ENCODE measurements at places on chromosomes 11 and 22.

DNA sequence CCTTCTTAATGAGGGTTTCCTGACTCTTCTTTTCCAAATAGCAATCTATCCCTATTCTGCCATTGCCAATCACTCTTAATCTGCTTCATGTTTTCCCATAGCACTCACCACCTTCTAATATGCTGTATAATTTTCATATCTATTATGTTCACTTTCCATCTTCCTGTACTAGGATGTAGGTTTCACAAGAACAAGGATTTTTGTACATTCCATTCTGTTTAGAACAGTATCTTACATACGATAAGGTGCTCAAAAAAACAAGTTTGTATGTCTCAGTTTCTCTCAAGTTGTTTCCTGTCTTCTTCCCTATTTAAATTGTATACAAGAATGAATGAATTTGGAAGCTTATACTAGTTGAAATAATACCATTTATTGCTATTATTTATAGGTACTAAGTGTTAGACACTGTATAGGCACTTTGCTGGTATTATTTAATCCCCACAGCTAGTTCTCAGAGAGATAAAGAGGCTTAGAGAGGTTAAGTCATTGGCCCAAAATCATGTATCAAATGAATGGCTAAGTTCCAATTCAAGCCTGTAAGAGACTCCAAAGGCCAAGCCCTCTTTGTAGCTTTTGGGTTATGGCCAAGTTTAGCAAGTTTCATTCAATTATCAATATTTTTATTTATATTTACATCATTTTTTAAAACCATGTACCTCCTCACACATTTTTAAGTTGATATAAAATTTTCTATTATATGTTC lies 134.7 kb downstream of the PAX6 start:
- no peak for DNase-seq

- no peak for DNase-seq
Observed at GRCh38 chr11:114398303-114398920, 1.9 kb downstream of the C11orf71 start.

DNA sequence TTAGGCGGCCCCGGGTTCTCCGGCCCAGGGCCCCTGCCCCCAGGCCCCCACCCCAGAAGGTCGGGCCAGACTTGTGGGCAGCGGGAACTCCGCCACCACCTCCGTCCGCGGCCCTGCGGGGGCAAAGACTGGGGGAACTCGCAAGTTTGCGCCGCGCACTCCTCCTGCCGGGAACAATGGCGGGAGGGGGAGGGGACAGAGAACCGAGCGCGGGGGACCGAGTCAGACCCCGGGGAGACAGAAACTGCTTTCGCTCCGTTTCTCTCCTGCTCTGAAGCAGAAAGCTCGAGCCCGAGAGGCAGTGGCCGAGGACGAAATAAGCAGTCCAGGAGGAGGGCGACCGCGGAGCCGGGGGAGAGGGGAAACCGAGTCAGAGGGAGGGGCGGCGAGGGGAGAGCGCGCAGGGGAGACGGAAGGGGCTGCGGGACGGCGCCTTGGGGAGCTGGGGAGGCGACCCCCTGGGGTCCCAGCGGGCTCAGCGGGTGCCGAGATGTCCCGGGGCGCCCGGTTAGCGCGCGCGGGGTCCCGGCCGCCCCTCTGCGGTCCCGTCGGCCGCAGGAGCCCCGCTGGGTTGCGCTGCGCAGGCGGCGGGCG lies 555 bp downstream of the TP53I11 start:
- peak; percentile 22 for DNase-seq

- no peak for DNase-seq
Observed at GRCh38 chr11:46050662-46051061, 70.6 kb downstream of the PHF21A start.

- DNase-seq, result peak; percentile 5
Observed at GRCh38 chr11:14973621-14974514, 1.7 kb upstream of the CALCA start.

- no peak for DNase-seq
Observed at GRCh38 chr11:17391493-17392355, 3.3 kb upstream of the KCNJ11 start.

GRCh38 chr11:102749101-102749722 lies 24.5 kb upstream of the MMP8 start:
- no peak for DNase-seq

DNA sequence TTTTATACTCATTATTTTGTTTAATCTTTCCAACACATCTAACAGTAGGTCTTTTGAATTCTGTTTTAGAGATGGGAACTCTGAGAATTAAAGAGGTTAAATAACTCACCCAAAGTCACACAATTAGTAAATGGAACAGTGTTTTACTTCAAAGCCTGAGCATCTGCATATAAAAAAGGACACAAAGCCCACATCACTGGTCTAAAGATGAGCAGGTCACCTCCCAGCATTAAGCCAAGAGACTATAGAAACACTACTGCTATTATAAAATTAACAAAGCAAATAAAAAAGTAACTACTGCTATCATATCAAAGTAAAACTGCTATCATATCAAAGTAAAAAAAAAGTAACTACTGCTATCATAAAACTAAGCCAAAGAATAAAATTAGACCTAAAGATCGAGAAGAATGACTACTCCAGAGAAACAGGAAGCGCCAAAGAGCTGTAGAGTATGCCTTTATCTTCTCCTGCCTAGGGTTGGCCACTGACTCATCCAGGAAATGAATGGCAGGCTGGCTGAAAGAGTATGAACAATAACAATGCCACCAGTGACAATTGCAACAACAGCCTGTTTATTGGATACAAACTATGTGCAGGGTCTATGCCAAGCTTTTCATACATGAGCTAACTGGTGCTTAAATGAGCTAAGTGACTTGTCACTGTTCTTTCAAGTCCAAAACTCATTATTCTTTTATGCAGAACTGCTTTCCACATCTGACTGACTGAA lies 1153.0 kb upstream of the TENM4 start:
- no peak for DNase-seq

- DNase-seq, result no peak
Observed at GRCh38 chr11:78902771-78903507, 328.3 kb upstream of the NARS2 start.

All from EH (cell line).